Tongue (tissue), 3 donors: ENCODE measurements at places on chromosomes 1 and 21. TPM values are rescaled to one million over a fixed set of nuclear protein-coding genes. Genes with fewer than 3 reads are reported as not detected.

The NVL gene
- 48.3 TPM for total RNA-seq

The NMNAT2 gene
- 0.72 TPM for total RNA-seq

- DNase-seq = peak; percentile 88
Observed at GRCh38 chr1:234533034-234533891, 54.3 kb upstream of the TARBP1 start.

DNA sequence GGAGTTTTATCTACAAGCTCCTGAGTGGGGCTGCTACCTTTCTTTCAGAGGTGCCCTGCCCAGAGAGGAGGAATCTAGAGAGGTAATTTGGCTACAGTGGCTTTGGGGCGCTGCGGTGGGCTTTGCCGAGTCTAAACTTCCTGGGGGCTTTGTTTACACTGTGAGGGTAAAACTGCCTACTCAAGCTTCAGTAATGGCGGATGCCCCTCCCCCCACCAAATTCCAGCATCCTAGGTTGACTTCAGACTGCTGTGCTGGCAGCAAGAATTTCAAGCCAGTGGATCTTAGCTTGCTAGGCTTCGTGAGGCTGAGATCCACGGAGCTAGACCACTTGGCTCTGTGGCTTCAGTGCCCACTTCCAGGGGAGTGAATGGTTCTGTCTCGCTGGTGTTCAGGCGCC is 43.9 kb downstream of the SWT1 start:
- DNase-seq = no peak

DNA sequence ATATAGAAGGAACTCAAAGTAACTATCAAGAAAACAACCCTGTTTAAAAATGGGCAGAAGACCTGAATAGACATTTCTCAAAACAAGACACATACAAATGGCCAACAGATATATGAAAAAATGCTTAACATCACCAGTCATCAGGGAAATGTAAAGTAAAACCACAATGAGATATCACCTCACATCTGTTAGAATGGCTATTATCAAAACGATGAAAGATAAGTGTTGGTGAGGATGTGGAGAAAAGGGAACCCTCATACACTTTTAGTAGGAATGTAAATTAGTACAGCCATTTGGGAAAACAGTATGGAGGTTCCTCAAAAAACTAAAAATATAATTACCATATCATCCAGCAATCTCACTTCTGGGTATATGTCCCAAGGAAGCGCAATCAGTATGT is 3.0 kb downstream of the CTSS start:
- no peak for DNase-seq
